ENCODE measurements at places on chromosomes 3 and 15.

GRCh38 chr3:50316657-50317242 lies 5.8 kb downstream of the HYAL2 start:
- DNase-seq: no peak

DNA sequence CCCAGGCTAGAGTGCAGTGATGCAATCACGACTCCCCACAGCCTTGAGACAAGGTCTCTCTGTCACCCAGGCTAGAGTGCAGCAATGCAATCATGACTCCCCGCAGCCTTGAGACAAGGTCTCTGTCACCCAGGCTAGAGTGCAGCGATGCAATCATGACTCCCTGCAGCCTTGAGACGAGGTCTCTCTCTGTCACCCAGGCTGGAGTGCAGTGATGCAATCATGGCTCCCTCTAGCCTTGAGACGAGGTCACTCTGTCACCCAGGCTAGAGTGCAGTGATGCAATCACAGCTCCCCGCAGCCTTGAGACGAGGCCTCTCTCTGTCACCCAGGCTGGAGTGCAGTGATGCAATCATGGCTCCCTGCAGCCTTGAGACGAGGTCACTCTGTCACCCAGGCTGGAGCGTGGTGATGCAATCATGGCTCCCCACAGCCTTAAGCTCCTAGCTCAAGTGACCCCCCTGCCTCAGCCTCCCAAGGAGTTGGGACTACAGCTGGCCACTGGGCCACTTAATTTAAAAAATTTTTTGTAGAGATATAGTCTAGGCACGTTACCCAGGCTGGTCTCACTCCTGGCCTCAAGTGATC lies 26.1 kb downstream of the TFRC start:
- DNase-seq: peak; percentile 82

GRCh38 chr15:88860212-88860611 lies 35.1 kb downstream of the HAPLN3 start:
- DNase-seq: no peak

DNA sequence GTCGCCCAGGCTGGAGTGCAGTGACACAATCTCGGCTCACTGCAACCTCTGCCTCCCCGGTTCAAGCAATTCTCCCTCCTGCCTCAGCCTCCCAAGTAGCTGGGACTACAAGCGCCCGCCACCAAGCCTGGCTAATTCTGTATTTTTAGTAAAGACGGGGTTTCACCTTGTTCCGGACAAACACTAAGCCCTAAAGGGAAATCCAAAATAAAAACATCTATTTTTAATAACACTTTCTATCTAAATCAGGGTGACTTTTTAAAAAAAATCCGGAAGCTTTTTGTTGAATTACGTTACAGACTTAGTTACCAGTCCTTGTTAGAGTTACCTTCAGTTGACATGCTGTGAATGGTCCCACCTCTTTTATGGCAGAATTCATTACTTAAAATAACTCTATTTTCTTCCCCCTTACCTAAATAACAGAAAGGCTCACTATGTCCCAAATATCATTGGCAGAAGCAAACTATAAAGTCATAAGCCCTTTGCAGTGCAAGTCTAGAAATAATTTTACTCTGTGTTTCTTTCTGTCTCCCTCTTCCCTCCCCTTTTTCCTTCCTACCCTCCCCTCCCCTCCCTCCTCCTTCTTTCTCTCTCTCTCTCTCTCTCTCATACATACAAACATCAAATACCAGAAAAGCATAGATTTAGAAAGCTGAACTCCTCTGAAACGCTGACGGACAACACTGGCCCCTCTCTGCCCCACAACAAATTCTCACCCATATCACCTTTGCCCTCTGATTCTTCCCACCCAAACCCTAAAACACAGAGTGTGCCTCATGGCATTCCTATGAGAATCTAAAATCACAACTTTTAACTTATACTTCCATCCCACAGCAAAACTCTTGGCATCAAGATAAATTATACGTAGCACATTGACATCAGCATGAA lies 18.3 kb downstream of the THBS1 start:
- no peak for DNase-seq

DNA sequence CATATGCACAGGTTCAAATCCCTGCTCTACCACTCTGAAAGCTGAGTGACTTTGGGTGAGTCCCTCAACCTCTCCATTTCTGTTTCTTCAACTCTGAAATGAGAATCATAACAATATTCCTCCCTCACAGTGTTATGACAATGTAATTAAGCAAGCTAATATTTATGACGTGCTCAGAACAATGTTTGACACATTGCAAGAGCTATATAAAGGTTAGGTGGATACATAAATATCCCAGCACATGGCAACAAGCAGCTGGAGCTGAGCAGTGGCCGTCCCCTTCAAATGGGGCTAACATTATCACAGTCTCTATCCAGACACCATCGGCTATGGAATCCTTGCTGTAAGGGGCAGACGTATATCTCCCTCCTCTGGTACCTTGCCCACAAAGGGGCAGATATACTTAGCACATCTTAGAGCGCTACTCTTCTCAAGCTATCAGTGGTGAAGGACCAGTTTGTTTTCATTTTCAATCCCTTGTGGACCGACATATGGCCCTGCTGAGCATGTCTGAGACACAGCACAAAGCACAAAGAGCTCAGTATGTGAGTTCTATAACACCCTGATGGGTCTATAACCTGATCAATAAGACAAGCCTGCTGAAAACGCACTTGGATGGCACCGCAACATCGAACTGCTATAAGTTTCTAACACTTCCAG lies 80.9 kb downstream of the PRICKLE2 start:
- no peak for DNase-seq

DNA sequence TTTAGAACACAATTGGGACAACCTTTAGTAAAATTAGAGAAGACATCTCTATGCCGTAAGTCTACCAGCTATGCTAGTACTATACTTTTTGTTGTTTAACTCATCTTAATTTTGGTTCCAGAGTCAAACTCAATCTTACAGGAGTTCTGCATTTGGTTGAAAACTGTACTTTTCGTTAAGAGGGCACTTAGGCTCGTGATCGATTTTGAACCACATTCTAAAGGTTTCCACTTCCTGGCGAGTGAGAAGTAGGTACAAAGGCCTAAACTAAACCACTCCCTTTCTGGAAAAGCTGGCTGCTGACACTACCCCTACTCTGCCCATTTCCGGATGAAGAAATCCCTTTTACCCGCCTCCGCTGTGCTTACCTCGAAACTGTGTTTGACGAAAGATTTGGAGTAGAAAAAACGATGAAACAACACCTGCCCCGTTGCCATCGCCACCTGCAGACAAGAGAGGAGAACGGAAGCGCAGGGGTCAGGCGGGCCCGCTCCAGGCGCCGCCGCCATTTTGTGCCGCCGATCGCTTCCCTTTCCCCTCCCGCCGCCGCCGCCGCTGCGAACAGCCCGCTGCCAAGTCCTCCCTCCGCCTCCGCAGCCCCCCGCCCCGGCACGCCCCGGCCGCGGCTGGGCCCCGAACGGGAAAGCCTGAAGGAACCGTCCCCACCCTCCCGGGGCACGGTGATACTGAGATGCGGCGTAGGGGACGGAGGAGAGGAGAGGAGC lies 748 bp downstream of the CCNL1 start:
- peak; percentile 83 for DNase-seq

- DNase-seq: no peak
Observed at GRCh38 chr3:171416061-171416460, 44.1 kb downstream of the TNIK start.

DNA sequence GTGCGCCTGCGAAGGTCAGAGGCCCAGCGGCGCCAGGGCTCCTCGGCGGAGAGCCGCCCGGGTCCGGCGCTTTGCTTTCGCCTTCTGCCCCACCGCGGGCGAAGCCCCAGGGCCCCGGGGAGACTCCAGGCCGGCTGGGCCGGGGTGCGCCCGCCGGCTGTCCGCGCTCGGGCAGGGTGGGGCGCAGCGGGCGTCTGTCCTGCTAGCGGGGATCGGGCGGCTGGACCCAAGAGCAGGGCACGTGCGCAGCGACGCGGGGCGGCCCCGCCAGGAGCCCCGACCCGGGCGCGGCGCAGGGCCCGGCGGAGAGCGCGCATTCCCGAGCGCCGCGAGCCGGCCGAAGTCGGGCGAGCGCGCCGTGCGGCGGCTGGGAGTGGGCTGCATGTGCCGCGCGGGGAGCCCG lies 569 bp upstream of the ALDH1A3 start:
- no peak for DNase-seq

DNA sequence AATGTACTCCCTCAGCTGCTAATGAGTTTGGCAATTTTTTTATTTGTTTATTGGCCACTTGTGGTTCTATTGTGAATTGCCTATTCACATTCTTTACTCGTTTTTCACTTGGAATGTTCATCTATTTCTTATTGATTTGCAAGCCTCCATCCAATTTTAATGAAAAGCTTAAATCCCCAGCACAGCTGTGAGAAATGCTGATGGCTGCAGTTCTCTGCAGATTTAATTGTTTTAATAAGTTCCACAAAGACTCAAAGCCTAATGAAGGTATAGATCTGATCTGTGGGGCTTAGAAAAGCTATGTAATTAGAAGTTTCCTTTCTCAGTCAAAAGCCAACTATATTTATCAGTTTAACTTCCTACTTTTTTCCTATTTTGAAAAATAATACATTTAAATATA lies 41.5 kb downstream of the LYZL4 start:
- DNase-seq: no peak

- DNase-seq: no peak
Observed at GRCh38 chr3:51063053-51063452, 322.0 kb upstream of the MANF start.

DNA sequence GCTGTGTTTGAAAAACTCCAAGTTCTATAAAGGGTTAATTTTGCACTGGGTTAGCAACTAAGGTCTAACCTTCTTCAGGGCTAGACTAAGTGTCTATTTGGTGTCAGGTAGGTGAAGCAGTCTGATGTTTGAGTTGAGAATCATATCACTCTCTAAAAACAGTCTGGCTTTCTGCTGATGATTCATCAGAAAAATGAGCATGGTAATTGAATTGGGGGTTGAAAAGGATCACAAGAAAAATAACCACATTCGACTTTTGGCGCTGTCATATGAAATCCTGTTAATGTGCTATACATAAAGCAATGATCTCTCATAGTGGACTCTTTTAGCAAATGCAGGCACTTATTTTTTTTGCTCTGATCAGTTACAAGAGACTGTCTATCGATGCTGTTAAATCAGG lies 242.2 kb upstream of the AZI2 start:
- DNase-seq: no peak

GRCh38 chr3:30354972-30355371 lies 251.4 kb upstream of the TGFBR2 start:
- DNase-seq: no peak

DNA sequence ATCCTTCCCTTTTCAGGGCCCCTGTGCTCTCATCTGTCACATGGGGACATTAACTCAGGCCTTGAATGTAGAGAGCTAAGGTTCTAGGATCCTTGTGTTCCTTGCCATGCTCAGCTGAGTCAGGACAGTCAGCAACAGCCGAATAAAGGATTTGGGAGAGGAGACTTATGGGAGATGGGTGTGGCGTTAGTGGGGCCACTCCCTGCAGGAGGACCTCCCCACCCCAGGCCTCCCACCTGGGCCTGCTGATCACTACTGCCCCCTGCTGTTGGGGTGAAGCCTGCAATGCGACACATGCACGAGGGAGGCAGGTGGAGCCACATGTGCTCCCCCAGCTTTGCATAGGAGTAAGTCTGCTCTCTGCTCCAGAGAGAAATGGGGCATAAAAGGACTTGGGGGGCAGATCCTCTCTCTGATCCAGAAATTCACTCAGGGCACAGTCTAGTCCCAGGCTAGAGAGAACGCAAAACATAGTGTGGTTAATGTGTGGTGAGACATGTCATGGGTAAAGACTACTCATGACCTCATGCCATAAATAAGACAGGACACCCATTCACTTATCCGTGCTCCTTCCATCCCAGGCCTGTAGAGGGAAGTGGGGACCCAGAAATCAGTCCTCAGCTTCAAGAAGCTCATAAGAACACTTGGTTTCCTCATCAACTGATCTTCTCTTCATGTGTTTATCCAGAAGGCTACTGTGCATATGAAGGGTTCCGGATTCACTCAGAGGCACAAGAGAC lies 19.4 kb downstream of the RBP1 start:
- peak; percentile 55 for DNase-seq

- no peak for DNase-seq
Observed at GRCh38 chr3:24454856-24455255, 39.8 kb downstream of the THRB start.

DNA sequence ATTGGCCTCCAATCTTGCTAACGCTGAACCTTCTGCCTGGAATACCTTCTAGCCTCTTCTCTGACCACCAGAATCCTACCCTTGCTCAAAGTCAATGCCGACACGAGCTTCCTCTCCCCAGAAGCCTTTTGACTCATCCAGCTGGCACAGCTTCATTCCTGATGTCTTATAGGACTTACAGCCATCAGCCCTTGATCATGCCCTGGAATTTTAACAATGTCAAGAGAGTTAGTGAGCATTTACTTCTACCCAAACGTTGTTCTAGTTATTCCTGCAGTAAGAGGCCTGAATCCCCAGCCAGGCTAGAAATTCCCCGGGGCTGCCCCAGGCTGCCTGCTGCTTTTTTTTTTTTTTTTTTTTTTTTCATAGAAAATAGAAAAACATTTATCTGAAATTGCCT lies 3.9 kb downstream of the CYP1A2 start:
- DNase-seq: no peak

DNA sequence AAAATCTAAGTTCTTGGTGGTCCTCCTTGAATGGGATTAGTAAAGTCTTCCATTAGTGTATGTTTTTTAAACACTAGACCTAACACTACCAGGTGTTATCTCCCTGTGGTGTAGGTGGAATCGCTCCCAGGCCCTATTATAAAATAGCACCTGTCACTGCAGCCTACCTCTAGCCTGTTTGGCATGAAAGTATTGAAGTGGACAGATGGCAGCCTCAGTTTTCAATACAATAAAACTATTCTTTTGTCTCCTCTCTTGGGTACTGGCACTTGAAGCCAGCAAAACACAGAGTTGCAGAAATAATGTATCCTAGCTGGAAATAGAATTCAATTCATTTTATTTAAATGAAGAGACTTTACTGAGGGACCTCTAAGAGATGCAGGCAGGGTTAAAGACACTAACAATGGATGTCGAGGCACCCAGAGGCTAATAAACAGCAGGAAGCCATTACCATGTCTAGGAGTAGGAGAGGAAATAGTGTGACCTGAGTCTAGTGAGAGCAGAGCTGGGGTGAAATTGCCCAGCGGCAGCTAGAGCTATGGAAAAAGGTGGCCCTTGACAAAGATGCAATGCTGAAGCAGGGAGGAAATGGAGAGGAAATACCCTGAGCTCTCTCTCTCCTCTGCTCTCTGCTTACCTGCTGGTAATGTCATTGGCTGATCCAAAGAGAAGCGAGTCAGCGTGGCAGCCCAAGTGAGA lies 49.1 kb upstream of the TMEM158 start:
- DNase-seq: no peak

GRCh38 chr3:50317300-50317699 lies 5.2 kb downstream of the HYAL2 start:
- no peak for DNase-seq

DNA sequence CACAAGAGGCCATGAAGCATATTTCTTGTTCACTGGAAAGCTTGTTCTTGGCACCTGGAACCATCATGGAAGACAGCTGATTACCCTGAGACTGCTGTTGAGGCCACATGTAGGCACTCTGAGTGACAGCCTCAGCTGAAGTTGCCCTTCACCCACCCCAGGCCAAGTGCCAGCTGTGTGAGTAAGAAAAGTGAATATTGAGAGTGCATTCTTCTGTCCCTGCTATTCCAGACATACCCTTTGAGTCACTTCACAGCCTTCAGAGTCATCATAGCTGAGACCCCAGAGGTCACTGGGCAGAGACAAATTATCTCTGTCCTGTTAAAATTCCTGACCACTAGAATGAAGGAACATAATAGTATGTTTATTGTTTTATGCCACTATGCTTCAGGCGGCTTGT lies 79.6 kb downstream of the NFKBIZ start:
- no peak for DNase-seq
